ENCODE measurements at places on chromosomes 5 and 9. TPM values are rescaled to one million over a fixed set of nuclear protein-coding genes. Genes with fewer than 3 reads are reported as not detected.
A peak's percentile ranks its signal among the peaks of the same experiment; 100 is the strongest.

BTNL9 gene
- 14.7 TPM for polyA plus RNA-seq

FAM13B gene
- 46.9 TPM for polyA plus RNA-seq

LHX2 gene
- 0.22 TPM for polyA plus RNA-seq

NOXA1 gene
- polyA plus RNA-seq, result 12.3 TPM

PCDHB15 gene
- polyA plus RNA-seq, result 14.7 TPM

GLDC gene
- polyA plus RNA-seq, result 21.6 TPM

NR2F1 gene
- polyA plus RNA-seq, result 199 TPM

GFPT2 gene
- polyA plus RNA-seq, result 4.6 TPM

GRCh38 chr9:96720435-96720834 lies 57.5 kb downstream of the ZNF510 start:
- peak; percentile 3 for DNase-seq

GRCh38 chr5:10233505-10233904 lies 16.2 kb downstream of the ATPSCKMT start:
- peak; percentile 21 for DNase-seq

GRCh38 chr5:140344683-140345423 lies 1.6 kb downstream of the HBEGF start:
- no peak for DNase-seq

DNA sequence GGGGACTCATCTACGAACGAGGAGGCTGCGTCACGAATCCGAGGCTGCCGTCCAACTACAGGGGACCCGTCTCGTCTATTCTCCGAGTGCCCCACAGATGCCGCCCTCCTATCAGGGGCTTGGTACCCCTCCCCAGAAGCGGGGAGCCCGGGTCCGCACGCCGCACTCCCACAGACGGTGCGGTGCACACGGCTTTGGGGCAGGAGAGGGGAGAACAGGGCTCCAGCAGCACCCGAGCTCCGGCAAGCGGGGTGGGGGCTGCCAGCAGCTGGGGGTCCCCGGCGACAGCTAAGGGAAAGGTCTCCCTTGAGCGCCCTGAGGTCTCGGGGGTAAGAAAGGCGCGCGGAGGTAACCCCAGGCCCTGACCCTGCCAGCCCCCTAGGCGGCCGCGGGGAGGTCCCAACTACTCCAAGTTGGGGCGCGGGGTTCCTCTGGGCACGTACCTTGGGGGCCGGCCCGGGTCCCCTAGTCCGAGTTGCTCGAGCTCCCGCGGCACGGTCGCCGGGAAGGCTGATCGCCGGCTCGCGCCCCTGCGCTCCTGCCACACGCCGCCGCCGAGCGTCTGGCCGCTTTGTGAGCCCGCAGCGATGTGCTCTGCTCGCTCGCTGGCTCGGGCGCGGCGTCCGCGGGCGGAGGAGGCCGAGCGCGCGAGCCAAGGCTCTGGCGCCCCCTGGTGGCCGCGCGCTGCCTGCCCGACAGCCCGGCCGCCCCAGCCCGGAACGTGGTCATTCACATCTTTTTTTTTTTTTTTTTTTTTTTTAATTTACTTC lies at the start of gene SPOCK1:
TSS of gene SPOCK1 (minus strand) at position 591 of the 770 bp plus-strand sequence.
- DNase-seq, result peak; percentile 75

DNA sequence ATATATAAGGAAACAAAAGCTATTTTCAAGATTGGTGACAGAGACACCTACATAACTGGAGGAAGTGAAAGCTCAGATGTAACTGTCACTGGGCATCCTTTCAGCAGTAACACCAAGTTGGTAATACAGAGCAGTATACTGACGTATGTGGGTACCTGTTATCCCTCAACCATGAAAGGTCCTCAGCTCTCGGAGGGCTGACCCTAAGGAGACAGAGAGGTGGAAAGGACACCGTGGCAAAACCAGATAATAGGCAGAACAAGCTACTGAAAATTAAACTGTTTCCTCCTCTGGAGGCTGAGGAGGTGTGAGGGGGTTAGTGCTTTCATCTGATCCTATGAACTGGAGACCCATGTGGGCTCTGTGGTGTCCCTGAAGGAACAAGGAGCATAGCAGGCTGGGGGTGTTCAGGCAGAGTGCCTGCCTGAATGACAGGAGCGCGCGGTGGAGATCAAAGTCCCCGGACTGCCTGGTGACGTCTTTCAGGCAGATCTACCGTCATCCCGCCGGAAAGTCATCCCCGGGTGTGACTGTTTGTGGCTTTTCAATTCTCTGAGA lies 130.2 kb upstream of the FSTL4 start:
- DNase-seq, result no peak

DNA sequence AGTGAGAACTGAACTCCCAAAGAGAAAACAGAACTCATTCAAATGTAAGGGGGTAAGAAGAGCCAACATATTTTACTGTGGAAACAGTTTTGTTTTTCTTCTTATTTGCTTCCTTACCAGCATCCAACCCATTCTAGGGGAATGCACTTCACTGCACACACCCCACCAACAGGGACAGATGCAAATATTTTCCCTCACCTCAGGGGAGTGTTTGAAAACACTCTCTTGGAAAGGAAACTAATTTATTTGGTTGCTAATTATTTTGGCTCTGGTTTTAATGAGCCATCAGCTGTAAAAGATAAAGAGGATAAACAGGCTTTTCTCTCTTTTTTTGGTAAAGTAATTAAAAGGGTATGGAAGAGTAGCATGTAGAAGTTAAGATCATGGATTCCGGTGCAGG lies 413.4 kb downstream of the MAN2A1 start:
- no peak for DNase-seq

DNA sequence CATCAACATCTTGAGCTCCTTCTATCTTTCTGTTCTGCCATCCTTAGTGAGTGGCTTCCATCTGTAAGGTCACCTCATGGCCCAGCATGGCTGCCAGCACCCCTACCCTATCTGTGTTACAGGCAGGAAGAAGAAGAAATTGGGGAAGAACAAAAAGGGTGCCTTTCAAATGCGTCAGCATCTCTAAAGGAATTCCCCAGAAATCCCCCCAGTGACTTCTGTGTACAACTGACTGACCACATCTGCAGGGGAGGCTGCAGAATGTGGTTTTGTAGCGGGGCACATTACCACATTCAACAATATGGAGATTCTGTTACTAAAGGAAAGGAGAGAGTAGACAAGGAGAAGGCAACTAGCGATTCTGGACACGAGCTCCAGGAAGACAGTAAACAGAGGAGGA lies 40.1 kb downstream of the ALG2 start:
- no peak for DNase-seq

DNA sequence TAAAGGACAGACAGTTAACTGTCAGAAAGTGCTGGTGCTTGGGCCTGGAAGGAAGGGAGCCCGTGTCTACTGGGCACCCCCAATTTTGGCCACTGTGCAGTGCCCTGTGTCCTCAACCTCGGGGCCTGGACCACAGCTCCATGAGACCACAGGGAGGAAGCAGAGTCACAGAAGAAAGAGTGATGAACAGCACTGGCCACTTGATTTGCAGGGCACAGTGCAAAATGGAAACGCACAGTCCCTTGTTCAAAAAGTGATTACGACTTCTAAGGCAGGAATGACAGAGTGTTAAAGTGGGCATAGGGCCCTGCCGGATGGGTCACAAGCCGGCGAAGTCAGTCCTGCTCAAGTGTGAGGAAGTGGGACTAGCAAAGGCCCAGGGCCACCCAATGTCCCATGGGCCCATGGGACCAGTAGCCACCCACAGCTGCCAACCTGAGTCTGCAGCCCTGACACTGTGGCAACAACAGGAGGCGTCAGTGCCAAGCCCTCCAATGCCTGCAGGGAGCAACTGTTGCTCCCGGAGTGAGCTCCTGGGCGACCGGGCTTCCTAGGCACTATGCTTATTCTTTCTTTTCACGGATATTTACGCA lies 85.4 kb downstream of the ADAMTS2 start:
- no peak for DNase-seq

GRCh38 chr9:69569738-69570451 lies 102.3 kb downstream of the APBA1 start:
- no peak for DNase-seq

- DNase-seq, result no peak
Measured at GRCh38 chr5:17918373-17919104, 284.3 kb downstream of the TAF11L14 start.

DNA sequence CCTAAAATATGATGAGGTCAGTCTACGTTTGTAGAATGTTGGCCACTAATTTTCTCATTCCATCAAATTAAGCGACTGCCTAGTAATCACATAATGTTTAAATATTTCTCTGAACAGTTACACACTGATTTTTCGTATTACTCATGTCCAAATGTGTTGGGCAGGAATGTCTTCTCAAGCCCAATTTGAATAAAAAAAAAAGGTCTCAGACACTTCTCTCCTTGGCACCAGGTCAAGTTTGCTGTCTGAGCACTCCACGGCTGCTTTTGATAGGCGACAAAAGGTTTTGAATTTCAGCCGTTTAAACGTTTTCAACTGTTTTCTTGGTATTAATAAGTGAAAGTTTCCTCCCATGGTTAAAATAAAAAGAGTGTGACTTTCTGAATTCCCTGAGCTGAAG lies 542.1 kb downstream of the IRX1 start:
- DNase-seq, result no peak

- no peak for DNase-seq
Measured at GRCh38 chr5:34624691-34625090, 31.4 kb upstream of the RAI14 start.

- DNase-seq, result no peak
Measured at GRCh38 chr5:78787783-78788182, 139.2 kb upstream of the LHFPL2 start.

- DNase-seq, result peak; percentile 16
Measured at GRCh38 chr9:124088476-124088837, 76.9 kb downstream of the LHX2 start.

GRCh38 chr9:133772581-133772980 lies 34.4 kb upstream of the SARDH start:
- DNase-seq, result no peak

GRCh38 chr5:16417398-16418074 lies 48.1 kb downstream of the ZNF622 start:
- DNase-seq, result no peak

DNA sequence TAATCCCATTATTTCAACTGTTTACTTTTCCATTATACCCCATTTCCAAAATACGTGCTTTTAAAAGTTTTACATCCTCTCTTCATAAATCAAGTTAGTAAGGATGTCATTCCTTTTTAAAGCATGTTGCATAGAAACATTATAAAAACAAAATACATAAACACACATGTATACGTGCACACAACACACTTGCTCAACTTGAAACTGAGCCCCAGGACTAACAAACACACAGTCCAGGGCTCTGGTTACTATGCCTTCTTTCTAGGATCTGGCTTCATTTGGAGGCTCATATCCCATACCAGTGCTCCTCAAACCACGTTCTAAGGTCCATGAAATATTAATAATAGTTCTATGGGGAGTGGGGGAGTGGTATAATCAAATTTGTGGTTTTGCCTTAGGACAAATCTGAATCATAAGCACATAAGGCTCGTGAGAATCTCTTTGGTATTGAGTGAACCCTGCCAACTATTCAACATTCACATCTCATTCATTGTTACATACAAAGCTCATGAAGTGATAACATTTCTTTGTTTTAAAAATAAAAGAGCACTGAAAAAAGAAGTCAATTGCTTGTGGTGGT lies 55.2 kb downstream of the NFIB start:
- no peak for DNase-seq

GRCh38 chr9:134709512-134710270 lies 68.1 kb downstream of the COL5A1 start:
- no peak for DNase-seq

DNA sequence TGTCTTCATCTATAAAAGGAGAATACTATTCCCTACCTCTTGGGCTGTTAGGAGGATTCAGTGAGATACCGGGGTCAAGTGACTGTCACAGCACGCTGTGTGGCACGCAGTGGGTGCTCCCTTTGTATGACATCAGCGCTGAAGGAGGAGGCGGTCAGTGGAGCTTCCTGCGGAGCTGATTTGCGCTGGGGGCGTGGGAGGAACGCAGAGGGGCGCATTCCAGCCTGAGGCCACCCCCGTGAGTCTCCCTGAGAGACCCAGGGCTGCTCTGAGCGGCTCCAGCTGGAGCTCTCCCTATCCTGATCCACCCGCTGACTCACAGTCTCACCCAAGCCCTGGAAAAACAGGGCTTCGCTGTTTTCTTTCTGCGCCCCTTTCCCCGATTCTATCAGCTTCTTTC lies 24.3 kb upstream of the NEURL1B start:
- peak; percentile 69 for DNase-seq

GRCh38 chr5:34622098-34622400 lies 34.1 kb upstream of the RAI14 start:
- no peak for DNase-seq

DNA sequence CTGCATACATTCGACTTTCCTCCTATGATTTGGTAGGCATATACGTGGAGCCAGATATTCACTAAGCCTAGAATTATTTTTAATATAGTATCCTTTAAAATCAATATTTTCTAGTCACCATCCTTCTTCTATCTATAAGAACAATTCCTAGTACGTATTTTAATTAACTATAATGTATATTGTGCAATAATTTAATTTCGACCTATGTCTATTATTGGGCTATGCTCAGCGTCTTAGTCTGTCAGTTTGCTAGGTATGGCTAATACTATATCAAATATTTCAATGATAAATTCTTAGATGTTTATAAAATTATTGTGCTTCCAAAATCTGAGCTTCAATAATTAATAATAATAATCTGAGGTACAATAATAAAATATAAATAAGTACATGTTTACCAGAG lies 705.3 kb downstream of the PRELID2 start:
- DNase-seq, result no peak

- no peak for DNase-seq
Measured at GRCh38 chr5:127447827-127448226, 69.6 kb upstream of the PRRC1 start.

GRCh38 chr5:35131723-35132122 lies 84.0 kb upstream of the AGXT2 start:
- no peak for DNase-seq

- peak; percentile 69 for DNase-seq
Measured at GRCh38 chr5:179558932-179559283, 8.6 kb downstream of the RUFY1 start.

- no peak for DNase-seq
Measured at GRCh38 chr5:126577415-126577814, 17.6 kb downstream of the ALDH7A1 start.

- no peak for DNase-seq
Measured at GRCh38 chr9:127555840-127556820, 55.9 kb upstream of the STXBP1 start.

DNA sequence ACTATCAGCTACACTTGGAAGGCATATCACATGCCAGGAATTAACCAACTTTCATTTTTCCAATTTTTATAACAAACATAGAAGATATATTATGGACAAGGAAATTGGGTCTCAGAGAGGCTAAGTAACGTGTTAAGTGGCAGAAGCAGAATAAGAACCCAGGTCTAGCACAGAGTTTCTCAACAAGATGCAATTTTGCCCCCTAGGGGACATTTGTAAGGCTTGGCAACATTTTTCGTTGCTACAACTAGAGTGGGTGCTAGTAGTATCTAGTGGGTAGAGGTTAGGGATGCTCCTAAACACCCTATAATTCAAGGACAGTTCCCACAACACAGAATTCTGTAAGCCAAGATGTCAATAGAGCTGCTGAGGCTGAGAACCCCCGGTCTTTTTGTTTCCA lies 180.6 kb downstream of the SNCAIP start:
- no peak for DNase-seq

- DNase-seq, result no peak
Measured at GRCh38 chr5:25009063-25009462, 364.3 kb upstream of the CDH10 start.

- peak; percentile 27 for DNase-seq
Measured at GRCh38 chr5:98510143-98510985, 263.1 kb upstream of the RGMB start.
